ENCODE measurements at places on chromosomes 2 and 18.

GRCh38 chr2:187129306-187129705 lies 280.3 kb upstream of the ZSWIM2 start:
- DNase-seq = no peak

DNA sequence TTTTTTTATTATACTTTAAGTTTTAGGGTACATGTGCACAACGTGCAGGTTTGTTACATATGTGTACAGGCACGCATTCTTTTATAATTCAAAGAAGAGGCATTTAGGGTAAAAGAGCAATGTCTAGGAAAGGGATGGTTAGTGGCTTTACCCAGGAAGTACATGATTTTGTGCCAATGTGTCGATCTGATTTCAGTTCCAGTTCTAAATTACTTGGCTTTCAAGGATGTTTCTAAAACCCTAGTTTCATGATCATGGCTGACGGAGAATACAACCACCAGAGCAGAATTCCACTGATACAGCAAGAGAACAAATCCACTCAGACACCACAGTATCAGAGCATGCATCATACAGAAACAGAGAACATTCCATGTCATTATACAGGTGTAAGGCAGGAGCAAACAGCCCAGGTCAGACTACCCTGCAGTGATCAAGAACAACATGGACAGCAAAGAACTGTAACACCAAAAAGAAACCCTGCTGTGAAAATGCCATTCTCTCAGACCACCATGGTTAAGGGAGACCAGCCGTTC lies 116.7 kb upstream of the STK17B start:
- DNase-seq = peak; percentile 54

GRCh38 chr2:70986499-70987189 lies 8.0 kb downstream of the TEX261 start:
- no peak for DNase-seq

DNA sequence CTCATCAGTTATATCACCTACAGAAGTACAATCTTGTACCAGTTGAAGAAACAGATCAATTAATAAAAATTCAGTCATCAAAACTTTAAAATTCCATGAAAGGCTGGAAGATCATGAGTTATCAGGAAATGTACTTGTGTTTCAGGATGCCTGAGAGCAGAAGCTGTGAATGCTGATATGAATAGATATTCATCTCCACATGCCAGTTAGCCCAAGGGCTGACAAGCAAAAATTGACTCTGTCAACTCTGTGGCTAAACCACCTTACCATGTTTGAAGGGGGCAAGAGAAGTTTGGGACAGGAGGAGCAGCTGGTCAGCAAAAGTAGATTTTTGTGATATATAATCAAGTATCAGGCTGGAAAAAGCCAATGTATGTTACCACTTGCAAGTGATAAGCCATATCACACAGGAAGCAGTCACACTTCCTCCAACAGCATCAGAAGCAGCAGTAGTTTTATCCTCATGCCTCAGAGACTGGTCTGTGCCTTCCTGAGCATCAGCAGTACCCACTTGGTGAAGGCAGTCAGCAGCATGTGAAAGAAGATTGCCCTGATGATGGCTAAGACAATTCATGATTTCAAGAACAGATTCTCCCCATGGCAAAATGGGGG lies 328.2 kb upstream of the CNTNAP5 start:
- DNase-seq = no peak

DNA sequence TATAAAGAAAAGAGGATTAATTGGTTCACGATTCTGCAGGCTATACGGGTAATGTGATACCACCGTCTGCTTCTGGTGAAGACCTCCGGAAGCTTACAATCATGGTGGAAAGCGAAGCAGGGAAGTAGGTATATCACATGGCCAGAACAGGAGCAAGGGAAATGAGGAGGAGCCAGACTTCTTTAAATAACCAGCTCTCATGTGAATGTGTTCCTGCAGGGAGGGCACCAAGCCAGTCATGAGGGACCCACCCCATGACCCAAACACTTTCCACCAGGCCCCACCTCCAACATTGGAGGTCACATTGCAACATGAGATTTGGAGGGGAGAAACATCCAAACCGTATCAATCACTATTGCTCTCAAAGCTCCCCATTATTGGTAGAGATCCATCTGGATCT lies 61.8 kb downstream of the EFEMP1 start:
- DNase-seq = no peak

DNA sequence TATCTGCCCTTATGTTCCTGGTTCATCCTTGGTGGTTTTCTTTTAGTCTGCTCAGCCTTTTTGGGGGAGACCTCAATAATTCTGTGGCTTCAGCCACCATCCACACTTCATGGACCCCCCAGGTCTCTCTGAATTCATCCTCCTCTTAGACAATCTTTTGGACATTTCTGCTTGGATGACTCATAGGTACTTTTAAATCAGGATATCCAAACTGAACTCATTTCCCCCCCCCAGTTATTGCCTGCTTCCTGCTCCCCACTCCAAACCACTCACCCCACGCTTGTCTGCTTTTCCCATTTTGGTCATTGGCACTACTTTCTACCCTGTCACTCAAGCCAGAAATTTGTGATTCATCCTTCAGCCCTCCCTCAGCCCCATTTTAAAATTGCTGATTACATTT lies 78.5 kb downstream of the TANC1 start:
- DNase-seq = no peak

DNA sequence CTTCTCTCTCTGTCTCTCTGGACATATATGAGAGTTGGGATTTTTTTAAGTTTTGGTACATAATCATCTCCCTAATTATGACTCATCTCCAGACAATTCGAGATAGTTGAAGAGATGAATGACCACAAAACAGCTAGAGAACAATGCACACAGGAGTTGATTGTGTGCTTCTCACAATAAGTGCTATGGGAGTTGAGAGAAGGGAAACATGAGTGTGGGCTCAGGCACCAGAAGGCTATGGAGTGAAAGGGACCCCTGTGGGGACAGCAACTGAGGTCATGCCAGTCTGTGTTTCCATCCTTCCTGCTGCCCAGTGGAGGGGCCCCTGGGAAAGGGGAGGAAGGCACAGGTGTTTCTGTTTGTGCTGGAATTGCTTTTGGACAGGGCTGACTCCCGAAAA lies 6.5 kb upstream of the YWHAQ start:
- DNase-seq = peak; percentile 45

- no peak for DNase-seq
Measured at GRCh38 chr2:96506907-96507240, 1.7 kb upstream of the NEURL3 start.

GRCh38 chr2:144102386-144102785 lies 417.5 kb downstream of the ZEB2 start:
- DNase-seq = no peak

GRCh38 chr2:37683921-37684780 lies 12.7 kb upstream of the CDC42EP3 start:
- peak; percentile 63 for DNase-seq

GRCh38 chr18:27826101-27826500 lies 350.8 kb downstream of the CDH2 start:
- DNase-seq = no peak

GRCh38 chr2:240778426-240778825 lies 41.6 kb downstream of the KIF1A start:
- no peak for DNase-seq

DNA sequence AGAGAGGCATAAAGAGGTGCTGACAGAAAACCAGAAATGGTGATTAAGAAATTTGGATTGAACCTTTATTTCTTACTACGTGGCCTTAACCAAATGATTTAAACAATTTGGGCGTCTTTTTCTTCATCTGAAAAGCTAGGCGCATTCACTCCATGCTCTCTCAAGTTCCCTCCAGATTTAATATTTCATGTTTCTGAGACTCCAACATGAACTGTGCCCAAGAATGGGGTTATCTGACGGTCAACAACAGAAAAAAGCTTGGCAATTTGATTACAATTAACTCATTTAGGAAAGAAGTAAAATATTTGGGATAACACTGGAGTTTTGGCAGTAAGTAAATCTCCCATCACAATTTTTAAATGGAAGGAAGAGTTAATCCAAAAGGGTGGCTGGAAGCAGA lies 345.4 kb downstream of the ARHGAP15 start:
- no peak for DNase-seq

DNA sequence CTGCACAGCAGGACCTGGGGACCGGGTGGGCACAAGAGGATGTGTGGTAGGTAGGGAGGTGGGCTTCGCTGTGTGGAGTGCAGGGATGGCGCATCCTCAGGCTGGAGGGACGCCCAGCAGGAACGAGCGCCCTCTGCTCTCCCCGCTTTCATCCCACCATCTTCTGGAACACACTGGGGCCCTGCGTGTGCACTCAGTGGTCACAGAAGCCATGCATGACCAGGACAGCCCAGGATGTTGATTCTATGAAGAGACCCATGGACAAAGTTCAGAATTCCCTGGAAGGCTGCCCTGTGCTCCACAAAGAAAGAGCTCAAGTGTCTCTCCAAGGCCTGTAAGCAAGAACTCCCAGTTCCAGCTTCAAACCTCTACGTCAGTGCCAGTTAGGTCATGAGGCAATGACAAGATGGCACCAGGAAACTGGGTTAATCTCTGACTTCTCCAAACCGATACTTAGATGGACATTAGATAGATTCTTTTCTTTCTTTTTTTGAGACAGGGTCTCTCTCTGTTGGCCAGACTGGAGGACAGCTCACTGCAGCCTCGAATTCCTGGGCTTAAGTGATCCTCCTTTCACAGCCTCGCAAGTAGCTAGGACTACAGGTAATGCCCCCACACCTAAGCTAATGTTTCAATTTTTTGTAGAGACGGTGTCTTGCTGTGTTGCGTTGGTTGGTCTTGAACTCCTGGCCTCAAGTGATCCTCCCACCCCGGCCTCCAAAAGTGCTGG lies 3.4 kb downstream of the SLC66A2 start:
- DNase-seq = no peak

DNA sequence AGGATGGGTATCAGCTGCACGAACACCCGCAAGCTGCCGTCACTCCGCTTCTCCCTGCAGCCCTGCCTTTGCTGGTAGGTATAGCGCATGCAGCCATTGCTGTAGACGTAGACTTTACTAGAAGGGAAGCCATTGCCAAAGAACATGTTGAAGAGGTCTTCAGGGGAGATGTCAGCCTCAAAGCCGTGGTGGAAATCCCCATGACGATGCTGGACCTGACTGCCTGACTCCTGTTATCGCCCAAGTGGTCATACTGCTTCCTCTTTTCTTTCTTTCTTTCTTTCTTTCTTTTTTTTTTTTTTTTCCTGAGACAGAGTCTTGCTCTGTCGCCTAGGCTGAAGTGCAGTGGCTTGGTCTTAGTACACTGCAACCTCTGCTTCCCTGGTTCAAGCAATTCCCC lies 68.7 kb upstream of the SPRED2 start:
- DNase-seq = no peak

All from activated CD4-positive, alpha-beta T cell treated with anti-CD3 and anti-CD28 coated beads, Interleukin-2, Interleukin-6, amounts not matched to agents 100 ng/mL and 50 ng/mL, durations not matched to agents 16 hours and 8 hours (primary cell).